ENCODE measurements at places on chromosomes 4 and X.
A peak's percentile ranks its signal among the peaks of the same experiment; 100 is the strongest.

GRCh38 chrX:144327495-144327894 lies 443.6 kb downstream of the UBE2NL start:
- no peak for DNase-seq

DNA sequence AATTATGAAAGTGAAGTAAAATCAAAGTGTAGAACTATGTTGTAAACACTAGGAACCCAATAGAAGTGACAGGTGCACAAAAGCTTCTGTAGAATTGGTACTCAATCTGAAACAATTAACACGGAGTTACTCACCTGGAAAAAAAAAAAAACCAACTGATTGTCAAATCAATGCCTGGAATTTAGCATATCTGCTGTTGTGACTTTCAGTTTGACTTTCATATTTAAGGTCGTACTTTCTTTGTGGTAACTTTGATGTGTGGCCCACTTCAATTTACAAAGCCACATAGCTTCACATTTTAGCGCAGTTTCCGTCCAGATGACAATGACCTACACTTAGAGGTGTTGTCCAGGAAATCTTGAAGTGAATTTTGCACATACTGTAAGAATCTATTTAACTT lies 1124.9 kb downstream of the STIM2 start:
- no peak for DNase-seq

DNA sequence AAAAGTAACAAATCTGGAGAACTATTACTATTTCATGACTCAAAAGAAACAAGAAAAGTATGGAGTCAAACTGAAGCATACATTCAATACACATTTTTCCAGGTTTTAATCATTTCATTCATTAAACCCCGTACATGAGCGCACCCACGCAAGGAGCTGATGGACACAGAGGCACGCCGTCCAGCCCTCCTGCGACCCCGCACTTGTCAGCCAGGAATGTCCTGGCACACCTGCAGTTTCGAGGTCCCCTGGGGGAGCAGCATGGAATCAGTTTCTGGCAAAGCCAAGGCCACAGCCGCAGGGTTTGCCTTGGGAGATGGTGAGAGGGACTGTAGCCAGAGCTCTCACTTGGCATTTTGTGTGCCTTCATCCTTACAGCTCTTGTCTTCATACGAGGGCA lies 12.8 kb upstream of the SLC2A9 start:
- no peak for DNase-seq

- no peak for DNase-seq
Observed at GRCh38 chr4:71008196-71008595, 14.7 kb downstream of the DCK start.

DNA sequence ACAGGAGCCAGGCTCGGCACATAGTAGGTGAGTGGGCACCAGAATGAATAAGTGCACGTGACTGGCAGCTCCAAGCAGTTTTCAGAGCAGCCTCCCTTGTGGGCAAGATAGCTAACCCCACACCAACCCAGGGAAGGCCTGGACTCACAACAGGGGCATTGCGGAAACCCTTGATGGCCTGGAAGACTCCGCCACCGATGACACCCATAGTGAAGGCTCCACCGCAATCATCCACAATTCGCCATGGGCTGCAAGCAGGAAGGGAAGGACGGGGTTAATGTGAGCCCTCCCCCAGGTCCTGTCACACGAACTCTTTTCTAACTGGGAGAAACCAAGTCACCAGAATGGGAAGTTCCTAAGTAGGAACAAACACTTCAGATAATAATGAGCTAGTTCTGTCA lies 957 bp downstream of the TIMM17B start:
- DNase-seq: peak; percentile 37

GRCh38 chr4:106401157-106401556 lies 32.6 kb upstream of the GIMD1 start:
- DNase-seq: no peak

DNA sequence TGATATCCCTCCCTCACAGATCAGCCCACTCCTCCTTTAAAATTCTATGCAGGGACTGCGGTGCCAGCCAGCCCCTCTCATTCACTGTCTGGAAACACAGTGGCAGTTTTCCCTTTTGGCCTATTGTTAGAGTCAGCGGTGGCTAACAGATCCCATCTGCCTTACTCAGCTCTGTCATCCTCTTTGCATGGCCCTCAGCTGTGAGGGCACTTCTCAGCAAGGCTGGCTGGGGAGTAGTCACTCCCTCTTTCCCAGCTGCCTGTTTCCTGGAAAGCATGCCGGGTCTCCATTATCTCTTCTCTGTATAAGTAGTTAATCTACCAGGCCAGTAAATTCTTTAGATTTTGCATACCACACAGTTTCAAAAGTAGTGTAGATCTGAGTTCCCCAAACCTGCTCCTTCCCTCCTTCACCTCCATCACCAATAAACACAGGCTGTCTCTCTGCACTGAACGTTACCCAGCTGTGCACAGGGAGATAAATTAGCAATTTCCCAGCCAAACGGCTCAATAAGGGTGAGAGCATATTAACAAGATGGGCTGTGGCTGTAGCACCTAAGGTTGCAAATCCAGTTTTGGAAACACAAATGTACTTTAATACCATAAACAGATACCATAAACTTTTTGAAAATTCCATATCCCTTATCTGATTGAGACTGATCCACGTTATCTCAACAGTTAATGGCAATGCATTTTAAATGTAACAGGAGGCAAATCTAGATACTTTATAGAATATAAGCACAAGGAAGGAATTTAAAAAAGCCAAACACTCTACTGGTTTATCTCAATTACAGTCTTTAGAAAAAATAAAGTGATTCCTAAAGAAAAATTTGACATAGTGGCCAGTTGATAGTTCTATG lies 229.3 kb downstream of the ANKRD50 start:
- DNase-seq: no peak
